Panc1 (cell line): ENCODE measurements at places on chromosomes 12 and 14. TPM values are rescaled to one million over a fixed set of nuclear protein-coding genes. Genes with fewer than 3 reads are reported as not detected.

GRCh38 chr12:130421896-130422295 is 84.2 kb downstream of the PIWIL1 start:
- no peak overlapping the region for H3K4me3 ChIP-seq
- H3K27ac ChIP-seq = no peak overlapping the region
- H3K27me3 ChIP-seq = peaks cover 9% of the 10 kb centered on the region
- DNase-seq = no peak
- no peaks in the 10 kb centered on the region for H3K36me3 ChIP-seq

The THTPA gene
- 13.3 TPM for total RNA-seq

DNA sequence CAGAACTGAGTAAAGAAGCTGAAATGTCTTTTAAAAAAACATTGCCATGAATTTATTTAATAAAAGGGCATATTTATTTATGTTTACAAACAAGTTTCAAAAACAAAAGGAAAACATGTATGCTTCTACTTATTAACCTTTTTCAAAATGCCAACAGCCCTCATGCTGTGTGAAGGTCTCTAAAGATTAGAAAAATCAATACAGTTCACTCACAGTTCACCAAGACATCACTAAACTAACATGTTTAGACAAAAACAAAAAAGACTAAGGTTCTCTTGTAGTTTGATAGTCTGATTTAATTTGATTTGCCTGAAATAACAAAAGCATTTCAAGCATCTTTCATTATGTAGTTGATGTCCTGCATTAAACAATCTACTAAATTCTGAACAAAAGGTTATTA is 63.9 kb upstream of the POC1B start:
- peaks cover 5% of the 10 kb centered on the region; the same call in 1 of the 2 replicates for H3K36me3 ChIP-seq
- no peaks in the 10 kb centered on the region for H3K4me1 ChIP-seq
- no peaks in the 10 kb centered on the region for H3K27me3 ChIP-seq
- H3K4me3 ChIP-seq = no peak overlapping the region

- no peak overlapping the region for H3K4me3 ChIP-seq
- H3K27ac ChIP-seq = no peak overlapping the region
- H3K27me3 ChIP-seq = no peaks in the 10 kb centered on the region
- H3K36me3 ChIP-seq = no peaks in the 10 kb centered on the region
- no peaks in the 10 kb centered on the region for H3K4me1 ChIP-seq
Observed at GRCh38 chr12:27940245-27940644, 32.3 kb downstream of the PTHLH start.

DNA sequence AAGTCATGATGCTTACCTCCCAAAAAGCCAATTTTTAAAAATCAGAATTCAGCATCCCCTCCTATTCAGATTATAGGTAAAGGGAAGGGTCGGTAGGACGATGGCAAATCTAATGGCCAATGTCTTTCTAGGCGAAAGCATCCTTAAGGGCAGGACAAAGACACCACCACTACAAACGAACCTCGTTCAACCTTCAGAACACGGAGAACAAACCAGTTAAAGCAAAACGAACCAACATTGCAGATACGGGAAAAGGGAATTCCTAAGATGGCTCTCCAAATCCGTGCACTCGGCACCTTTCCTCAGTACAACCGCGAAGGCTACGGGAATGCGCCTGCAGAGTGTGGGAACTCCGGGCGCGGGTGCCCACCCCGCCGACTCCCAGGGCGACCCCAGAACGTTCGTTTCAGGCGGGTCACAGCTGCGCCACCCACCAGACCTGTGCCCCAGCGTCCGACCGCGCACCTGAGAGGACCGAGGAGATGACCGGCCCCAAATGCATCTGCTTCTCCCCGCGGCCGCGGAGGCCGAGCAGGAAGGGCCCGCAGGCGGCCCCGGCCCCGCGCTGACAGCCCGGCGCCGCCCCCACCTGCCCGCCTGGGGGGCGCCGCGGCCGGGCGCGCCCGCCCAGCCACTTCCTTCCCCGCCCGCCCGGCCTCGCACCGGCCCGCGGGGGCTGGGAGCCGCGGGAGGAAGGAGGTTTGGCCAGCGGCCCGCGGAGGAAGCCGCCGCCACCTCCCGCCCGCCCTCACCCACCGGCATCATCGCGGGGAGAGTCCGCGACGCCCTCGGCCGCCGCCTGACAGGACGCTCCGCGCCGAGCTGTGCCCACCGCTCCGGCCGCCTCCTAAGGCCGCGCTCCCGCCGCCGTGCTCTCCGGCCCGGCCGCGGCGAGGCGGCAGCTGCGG is 578 bp downstream of the PPP1R13B start:
- peaks cover 6% of the 10 kb centered on the region; the same call in 1 of the 2 replicates for H3K4me1 ChIP-seq
- DNase-seq = no peak
- H3K36me3 ChIP-seq = no peaks in the 10 kb centered on the region
- H3K4me3 ChIP-seq = peak overlapping the region; percentile 48
- no peaks in the 10 kb centered on the region for H3K27me3 ChIP-seq

DNA sequence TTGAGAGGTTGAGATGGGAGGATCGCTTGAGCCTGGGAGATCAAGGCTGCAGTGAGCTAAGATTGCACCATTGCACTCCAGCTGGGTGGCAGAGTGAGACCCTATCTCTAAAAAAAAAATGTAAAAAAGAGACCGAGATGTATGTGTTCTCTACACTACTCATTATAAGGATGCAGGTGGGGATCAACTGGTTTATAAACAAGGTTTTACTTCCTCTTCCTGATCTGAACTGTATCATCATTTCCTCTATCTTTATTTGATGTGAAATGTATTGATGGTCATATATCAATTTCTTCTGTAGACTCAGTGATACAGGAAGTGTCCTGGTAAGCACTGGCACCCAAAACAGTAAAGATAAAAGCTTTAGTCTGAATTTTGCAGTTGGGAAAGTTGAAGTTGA is 20.1 kb upstream of the USP44 start:
- H3K4me1 ChIP-seq = no peaks in the 10 kb centered on the region
- no peak overlapping the region for H3K27ac ChIP-seq
- DNase-seq = no peak
- H3K4me3 ChIP-seq = no peak overlapping the region
- no peaks in the 10 kb centered on the region for H3K36me3 ChIP-seq
- H3K27me3 ChIP-seq = no peaks in the 10 kb centered on the region

- no peaks in the 10 kb centered on the region for H3K27me3 ChIP-seq
- no peaks in the 10 kb centered on the region for H3K4me1 ChIP-seq
- no peak for DNase-seq
- H3K4me3 ChIP-seq = no peak overlapping the region
- no peaks in the 10 kb centered on the region for H3K36me3 ChIP-seq
Observed at GRCh38 chr14:67569011-67569650, 30.9 kb downstream of the PIGH start.

DNA sequence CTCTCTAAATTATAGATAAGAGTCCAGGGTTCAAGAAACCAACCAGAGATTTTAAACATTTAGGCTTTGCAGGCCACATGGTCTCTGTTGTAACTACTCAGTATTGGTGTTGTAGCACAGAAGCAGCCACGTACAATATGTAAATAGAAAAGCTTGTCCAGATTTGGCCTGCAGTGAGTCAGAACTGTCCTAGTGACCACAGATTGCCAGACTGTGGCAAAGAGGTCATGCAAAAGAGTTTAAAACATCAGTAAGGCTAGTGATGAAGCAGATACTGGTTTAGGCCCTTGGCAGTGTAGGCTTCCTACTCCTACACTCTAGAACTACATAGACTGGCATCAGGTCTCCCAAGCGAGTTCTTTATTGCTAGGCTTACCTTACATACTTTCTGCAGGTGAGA is 117.6 kb upstream of the GARIN6 start:
- no peak overlapping the region for H3K27ac ChIP-seq
- H3K4me1 ChIP-seq = no peaks in the 10 kb centered on the region
- no peaks in the 10 kb centered on the region for H3K27me3 ChIP-seq
- no peak overlapping the region for H3K4me3 ChIP-seq

DNA sequence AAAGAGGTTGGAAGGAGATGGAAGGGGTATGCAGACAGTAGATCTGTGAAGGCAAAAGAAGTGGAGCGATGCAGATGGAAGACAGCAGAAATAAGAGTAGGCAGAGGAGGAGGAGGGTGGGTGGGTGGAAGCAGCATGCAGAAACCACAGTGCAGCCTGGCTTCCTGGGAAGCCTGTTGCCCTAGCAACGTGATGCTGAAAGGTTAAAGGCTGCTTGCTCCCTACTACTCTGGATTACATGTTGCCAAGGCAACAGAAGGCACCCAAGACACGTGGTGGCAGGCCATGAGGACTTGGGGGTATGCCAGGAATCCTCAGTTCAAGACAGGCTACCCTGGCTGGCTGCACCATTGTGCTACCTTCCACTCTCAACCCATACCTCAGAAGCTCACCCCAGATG is 129.6 kb downstream of the GRIN2B start:
- no peak overlapping the region for H3K27ac ChIP-seq
- no peaks in the 10 kb centered on the region for H3K27me3 ChIP-seq
- no peaks in the 10 kb centered on the region for H3K36me3 ChIP-seq
- H3K4me3 ChIP-seq = no peak overlapping the region

DNA sequence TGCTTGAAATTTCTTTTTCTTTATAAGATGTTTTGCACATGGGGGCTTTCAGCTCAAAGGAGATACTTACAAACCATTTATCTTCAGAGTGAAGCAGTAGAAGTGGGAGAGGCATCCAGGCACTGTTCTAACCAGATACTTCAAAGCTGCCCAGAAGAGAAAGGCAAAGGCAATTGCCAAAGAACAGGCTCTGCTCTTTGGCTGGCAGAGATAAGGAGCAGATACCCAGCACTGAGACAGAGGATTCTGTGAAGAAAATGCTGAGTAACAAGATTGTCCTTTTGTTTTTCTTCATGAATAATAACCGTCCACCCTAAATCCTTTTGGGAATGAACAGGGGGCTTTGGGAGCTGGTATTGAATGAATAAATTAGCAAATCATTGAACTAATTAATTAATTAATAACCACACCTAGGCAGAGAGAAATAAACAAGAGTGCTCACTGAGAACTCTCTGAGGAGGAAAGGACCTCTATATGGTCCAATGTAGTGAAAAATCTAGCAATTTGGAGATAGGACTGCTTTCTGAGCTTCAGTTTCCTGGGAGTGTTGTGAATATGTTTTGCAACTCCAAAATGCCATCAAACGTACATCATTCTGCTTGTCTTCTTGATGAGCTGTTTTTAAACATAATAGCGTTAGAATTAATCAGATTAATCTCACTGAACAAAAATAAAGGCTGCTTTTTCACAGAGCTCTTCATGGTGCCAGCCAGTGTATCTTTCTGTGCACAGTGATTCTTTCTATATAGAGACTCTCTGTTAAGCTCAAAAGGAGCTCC is 192.8 kb upstream of the AMIGO2 start:
- no peaks in the 10 kb centered on the region for H3K36me3 ChIP-seq
- no peak for DNase-seq
- no peaks in the 10 kb centered on the region for H3K27me3 ChIP-seq
- H3K4me1 ChIP-seq = peaks cover 6% of the 10 kb centered on the region; the same call in 1 of the 2 replicates

The FGF6 gene
- not detected for total RNA-seq

The GYS2 gene
- total RNA-seq = not detected

- H3K4me1 ChIP-seq = peaks cover 25% of the 10 kb centered on the region
- H3K36me3 ChIP-seq = no peaks in the 10 kb centered on the region
- no peak overlapping the region; the same call in 1 of the 2 replicates for H3K27ac ChIP-seq
- H3K4me3 ChIP-seq = no peak overlapping the region
- no peaks in the 10 kb centered on the region for H3K27me3 ChIP-seq
Observed at GRCh38 chr12:27015730-27016076, 1.5 kb upstream of the TM7SF3 start.

The UNC79 gene
- total RNA-seq = 0.05 TPM

The CBLN3 gene
- total RNA-seq = 1.0 TPM

DNA sequence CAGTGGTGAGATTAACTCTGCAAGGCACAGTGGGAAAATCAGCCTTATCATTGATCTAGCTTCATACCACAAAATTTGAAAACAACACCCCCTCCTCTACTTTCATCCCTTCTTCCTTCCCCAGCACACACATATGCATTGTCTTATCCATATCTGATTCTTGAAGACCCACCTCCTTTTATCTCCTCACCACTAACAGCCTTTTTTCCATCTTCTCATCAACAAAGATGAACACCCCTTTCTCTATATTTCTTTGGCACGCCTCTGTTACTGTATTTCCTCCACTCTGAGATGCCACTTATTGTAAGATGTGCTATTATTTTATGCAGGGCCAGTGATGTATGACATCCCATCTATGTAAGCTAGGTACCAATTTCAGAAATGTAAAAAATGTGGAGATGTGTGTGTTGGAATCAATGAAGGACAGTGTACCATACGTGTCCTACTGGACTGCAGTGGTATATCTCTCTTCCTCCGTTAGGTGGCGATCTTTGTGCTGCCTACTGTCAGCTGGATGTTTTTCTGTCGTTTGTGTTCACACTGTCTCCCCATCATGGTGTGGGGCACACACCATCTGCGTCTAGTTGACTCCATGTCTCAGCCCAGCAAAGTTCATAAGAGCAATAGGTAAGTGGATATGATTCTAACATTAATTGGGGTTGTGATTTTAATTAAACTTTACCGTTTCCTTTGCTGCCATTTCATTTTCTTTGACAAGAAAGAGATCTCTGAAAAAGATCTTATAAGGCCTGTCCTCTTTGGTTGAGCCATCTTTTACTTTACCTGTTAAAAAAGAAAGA is 24.0 kb downstream of the CCDC38 start:
- H3K36me3 ChIP-seq = no peaks in the 10 kb centered on the region; the same call in 1 of the 2 replicates
- DNase-seq = peak; percentile 39
- H3K4me1 ChIP-seq = no peaks in the 10 kb centered on the region
- no peak overlapping the region for H3K4me3 ChIP-seq
- H3K27me3 ChIP-seq = peaks cover 19% of the 10 kb centered on the region
- no peak overlapping the region for H3K27ac ChIP-seq

DNA sequence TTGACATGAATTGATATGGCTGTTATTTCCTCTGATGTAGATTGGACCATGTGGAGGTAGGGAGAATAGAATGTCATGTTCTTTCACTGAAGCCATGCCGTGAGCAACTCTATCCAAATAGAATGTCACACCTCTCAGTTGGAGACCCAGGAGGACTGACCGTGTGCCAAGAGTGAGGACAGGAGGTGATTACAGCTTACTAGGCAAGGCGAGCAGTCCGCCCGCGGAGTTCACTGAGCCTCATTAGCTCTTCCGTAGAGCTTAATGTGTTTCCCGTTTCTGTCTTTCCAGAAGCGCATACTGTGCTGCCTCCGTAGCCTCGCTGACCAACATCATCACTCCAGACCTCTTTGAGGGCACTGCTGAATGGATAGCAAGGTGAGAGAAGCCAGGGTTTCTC is 45.6 kb downstream of the FNTB start:
- no peak overlapping the region for H3K4me3 ChIP-seq
- no peaks in the 10 kb centered on the region for H3K4me1 ChIP-seq
- peaks cover 4% of the 10 kb centered on the region; the same call in 1 of the 2 replicates for H3K36me3 ChIP-seq
- H3K27me3 ChIP-seq = no peaks in the 10 kb centered on the region
- no peak for DNase-seq
- H3K27ac ChIP-seq = no peak overlapping the region

- H3K27ac ChIP-seq = no peak overlapping the region
- H3K4me3 ChIP-seq = no peak overlapping the region
- DNase-seq = no peak
- H3K27me3 ChIP-seq = no peaks in the 10 kb centered on the region
- no peaks in the 10 kb centered on the region; the same call in 1 of the 2 replicates for H3K4me1 ChIP-seq
Observed at GRCh38 chr12:95762123-95762785, 28.3 kb downstream of the NTN4 start.

The SMAGP gene
- 2.4 TPM for total RNA-seq
